ENCODE measurements at places on chromosomes 5 and 9. TPM values are rescaled to one million over a fixed set of nuclear protein-coding genes. Genes with fewer than 3 reads are reported as not detected.
A peak's percentile ranks its signal among the peaks of the same experiment; 100 is the strongest.

- no peak for DNase-seq
Measured at GRCh38 chr9:35341021-35341420, 148.9 kb upstream of the RUSC2 start.

Gene PSD2
- total RNA-seq, result not detected

Gene LAMC3
- total RNA-seq, result 16.8 TPM

DNA sequence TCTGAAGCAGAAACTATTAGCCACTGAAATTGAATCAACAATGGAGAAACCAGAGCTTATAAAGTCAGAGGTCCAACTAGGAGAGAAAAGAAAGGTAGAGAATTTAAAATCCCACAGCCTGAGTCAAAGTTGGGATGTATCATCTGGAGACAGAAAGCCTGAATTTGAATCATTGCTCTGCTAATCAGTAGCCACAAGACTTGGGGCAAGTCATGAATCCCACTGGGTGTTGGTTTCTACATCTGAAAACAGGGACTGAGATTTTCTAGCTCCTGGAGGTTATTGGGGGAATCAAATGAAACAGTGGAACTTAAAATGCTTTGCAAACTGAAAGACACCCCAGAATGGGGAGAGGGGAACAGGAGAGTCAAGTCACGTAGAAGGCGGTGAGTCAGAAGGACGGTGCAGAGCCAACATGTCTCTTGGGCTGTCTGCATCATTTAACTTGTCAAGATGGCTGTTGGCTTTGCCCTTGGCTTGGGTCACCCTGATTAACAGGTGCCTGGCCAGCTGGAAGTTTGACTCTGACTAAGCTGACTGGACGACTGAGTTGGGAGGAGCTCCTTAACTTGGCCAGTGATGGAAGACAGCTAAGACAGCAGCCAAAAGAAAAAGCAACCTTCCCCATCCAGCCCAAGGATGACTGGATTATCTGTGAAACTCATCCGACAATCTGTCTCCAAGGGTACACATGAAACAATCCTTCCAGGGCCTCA is 60.6 kb upstream of the ADRA1B start:
- peak; percentile 10 for DNase-seq

GRCh38 chr5:72812488-72812887 is 4.0 kb upstream of the TNPO1 start:
- DNase-seq, result no peak
